Activated CD4-positive, CD25-positive, alpha-beta regulatory T cell treated with anti-CD3 and anti-CD28 coated beads, Interleukin-2, amount 50 U/mL, for 72 hours (primary cell): ENCODE measurements at places on chromosomes 2 and 18.

GRCh38 chr2:165698444-165698884 lies 95.6 kb downstream of the GALNT3 start:
- no peak for DNase-seq

- no peak for DNase-seq
Observed at GRCh38 chr18:22348521-22349316, 69.0 kb downstream of the CTAGE1 start.

GRCh38 chr2:32591669-32592463 lies 36.0 kb upstream of the TTC27 start:
- DNase-seq = no peak

- no peak for DNase-seq
Observed at GRCh38 chr2:33213648-33214047, 262.8 kb upstream of the RASGRP3 start.

DNA sequence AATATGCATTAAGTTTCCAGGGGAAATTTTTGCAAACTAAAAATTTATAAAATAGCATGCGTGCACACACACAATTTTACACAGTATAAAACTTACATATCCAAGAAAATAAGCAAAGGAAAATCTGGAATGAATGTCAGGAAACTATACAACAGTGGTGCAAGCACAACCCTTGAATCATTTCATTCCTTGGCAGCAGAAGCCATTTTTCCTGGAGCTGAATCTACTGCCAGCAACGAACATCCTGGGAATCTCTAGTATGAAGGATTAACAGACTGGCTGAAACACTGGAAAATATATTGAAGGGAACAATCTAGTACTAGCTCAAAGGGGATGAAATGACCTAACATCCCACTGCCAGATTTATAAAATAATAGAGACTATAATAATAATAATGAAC lies 235.3 kb downstream of the DYM start:
- no peak for DNase-seq

DNA sequence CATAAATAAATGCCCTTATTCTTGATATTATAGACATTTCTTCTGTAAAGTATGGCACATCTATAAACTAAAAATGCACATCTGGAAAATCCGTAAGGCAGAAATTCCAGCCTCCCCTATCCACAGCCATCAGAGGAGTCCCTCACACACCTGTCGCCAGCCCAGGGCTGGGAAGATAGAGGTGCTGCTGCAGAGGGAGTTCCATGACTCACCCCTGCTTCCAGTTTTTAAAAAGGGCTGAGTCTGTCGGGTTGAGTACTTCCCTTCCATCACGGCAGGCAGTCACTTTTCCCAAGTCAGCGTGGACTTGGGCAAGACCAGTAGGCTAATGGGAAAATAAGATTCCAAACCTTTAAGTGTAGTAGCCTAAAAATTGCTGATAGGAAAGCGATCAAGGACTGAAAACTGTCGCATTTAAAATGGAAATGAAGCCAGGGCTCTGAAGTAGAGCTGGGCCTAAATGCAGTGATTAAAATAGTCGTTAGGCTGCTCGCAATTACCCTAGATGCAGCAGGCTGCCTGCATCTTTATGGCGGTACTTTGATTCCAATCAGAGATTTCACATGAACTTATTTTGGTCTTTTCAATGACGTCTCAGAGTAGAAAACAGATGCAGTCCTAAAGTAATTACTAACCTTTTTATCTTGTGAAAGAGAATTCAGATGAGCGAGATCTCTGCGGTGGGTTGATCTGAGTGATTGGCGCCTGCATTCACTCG lies 280.5 kb downstream of the AGAP1 start:
- DNase-seq = no peak

DNA sequence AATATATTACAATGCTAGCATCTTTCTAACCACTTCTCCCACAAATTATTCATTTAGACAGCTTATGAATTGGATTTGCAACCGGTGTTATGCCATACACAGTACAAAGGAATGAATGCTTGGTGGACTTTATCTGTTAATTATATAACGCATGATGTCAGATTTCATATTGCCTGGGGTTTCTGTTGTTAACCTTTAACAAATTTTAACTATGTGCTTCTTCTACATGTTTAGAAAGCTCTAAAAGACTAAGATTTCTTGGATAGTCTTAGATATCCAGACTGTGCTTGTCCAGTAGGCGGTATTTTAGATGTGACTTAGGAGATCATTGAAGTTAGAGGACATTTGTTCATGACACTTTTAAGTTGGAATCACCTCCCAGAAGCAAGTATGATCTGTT lies 976.3 kb downstream of the TMEM182 start:
- no peak for DNase-seq

- DNase-seq = no peak
Observed at GRCh38 chr2:142042536-142043199, 88.1 kb downstream of the LRP1B start.

- DNase-seq = no peak
Observed at GRCh38 chr18:48254077-48254602, 155.0 kb downstream of the ZBTB7C start.

- DNase-seq = no peak
Observed at GRCh38 chr2:50018921-50019320, 864.6 kb upstream of the FSHR start.

DNA sequence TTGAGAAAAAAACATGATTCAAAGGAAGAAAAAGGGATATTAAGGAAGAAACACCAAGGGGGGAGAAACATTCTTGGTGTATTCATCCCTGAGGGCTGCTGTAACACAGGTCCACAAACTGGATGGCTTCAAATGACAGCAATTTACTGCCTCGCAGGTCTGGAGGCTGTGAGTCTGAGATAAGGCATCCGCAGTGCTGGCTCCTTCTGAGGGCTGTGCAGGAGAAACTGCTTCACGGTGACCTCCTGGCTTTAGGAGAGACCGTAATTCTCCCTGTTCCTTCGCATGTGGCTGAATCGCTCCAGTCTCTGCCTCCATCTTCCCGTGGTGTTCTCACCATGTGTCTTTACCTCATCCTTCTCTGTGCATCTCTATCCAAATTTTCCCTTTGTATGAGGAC lies 490.7 kb downstream of the EIPR1 start:
- no peak for DNase-seq

GRCh38 chr2:101080211-101081068 lies 70.7 kb downstream of the TBC1D8 start:
- DNase-seq = no peak

- no peak for DNase-seq
Observed at GRCh38 chr18:50886929-50887328, 8.0 kb downstream of the ME2 start.

DNA sequence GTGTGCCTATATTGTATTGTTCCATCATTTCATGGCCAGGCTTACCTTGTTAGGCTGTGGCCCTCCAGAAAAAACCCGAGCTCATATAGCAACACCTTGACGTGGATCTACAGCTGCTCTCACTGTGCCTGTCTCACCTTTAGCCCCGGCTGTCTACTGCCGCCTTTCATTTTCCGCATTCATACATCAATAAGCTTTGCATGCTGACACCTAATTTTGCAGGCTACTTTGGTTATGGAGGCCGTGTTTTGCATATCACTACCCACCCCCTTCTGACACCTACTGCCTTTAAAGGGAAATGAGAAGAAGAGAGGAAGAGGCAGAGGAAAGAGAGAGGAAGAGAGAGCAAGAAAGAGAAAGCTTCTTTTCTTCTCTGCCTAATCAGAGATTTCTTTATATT lies 702.9 kb downstream of the BCL11A start:
- no peak for DNase-seq

GRCh38 chr2:206482123-206482522 lies 38.8 kb downstream of the ADAM23 start:
- no peak for DNase-seq

DNA sequence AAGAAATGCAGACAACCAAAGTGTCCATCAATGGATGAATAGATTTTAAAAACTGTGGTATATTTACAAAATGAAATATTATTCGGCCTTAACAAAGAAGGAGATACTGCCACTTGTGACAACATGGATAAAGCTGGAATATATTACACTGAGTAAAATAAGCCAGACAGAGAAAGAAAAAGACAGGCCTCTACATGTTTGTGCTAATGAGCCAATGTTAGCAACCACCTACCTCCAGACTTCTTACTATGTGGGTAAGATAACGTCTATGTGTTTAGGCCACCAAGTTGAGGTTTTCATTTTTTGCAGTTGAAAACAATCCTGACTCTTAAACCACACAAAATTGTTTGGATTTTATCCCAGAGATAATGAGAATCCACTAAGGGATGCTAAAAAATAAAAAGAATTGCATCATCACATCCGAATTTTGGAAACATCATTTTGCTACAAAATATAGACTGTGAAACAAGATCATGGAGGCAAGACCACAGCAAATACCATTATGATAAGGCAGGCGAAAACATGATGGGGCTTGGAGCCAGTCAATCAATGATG lies 47.0 kb downstream of the EVA1A start:
- no peak for DNase-seq
